ENCODE measurements at places on chromosomes 2 and 18.

DNA sequence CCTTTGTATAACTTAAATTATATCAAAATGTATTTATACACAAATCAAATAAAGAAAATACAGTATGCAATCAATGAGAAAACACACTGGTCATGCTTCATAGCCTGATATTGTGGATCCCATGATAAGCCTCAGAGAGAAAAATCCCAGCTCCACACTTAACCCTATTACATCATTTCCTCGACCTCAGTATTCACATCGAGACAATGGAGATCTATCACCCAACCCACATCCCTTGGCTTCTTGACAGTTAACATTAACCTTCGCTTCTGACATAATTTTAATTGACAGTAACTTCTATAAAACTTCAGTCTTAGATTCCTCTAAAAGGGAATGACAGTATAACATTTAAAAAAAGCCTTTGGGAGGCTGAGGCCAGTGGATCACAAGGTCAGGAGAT is 11.6 kb downstream of the TMX3 start:
- no peak for DNase-seq

DNA sequence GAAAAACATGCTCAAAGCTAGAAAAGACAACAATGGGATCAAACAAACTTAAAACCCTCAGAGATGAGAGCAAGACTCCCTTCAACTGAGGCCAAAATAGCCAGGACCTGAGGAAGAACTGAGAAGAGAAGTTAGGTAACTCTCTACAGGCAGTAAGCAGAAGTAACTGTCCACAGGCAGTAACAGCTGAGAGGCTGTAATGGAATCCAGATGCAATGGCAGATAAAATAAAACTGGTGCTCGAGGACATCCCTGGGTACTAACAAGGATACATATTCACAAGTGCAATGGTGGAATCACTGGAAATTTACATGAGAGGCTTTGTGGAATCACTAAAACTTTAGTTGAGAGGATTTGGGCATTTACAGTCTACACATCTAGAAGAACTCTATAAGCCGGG is 30.4 kb upstream of the C2orf66 start:
- DNase-seq = no peak

DNA sequence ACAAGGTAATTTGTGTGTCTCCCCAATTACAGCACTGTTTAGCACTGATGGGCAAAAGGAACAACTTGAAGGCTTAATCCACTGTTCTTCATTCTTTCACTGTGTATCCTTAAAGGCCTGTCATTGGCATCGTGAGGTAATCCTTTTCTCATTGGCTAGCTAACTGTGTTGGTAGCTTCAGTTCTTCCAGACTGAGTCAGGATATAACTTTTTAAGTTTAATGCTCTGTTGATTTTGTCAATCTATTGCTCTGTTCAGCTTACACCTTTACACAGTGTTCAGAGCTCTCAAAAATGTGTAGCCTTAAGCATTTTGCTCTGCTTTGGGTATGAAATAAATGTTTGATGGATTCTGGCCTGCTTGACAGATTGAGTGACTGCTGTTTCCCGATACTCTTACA is 148.2 kb downstream of the KIAA1328 start:
- DNase-seq = no peak

DNA sequence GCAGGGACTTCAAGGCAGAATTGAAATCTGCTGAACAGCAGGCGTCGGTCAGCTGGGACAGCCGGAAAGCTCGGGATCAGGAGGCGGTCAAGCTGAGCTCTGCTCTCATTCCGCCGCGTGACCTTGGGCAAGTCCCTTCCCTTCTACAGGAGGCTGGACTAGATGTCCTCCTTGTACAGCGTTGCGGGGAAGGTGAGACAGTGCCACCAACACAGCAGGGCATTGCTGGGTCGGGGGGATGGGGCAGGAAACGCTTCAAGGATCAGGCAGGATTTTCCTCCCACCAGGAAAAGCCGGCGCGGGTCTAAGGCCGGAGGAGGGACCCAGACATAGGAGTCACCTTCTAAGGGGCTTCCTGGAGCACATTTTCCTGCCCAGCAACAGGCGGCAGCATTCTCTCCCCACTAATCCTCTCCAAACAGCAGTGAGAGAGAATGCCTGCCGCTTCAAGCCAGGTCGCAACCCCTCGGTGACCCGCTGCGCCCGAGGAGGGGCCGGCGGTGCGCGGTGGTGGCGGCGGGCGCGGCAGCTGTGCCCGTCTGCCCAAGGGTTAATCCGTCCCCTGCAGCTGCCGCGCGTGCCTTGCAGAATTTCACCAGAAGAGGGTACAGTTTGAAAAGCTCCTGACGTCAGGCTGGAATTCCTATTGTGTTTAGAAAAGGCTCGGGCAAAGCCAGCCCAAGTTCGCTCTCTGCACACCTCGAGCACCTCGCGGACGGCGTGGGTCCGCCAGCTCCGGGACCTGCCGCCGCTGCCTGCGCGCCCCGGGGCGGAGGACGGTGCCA is at the start of gene KCNF1:
TSS of gene KCNF1 (plus strand) at position 644 of the 785 bp plus-strand sequence. CDS start 493 bp downstream, outside the sequence.
- DNase-seq = no peak

GRCh38 chr2:11344342-11344955 is at the start of gene ROCK2:
TSS of gene ROCK2 (minus strand) at chr2:11344636. CDS start at chr2:11344136, 500 bp downstream.
- peak; percentile 83 for DNase-seq

- DNase-seq = no peak
These were observed 40.3 kb downstream of the COPS9 start for GRCh38 chr2:240095556-240096523.

DNA sequence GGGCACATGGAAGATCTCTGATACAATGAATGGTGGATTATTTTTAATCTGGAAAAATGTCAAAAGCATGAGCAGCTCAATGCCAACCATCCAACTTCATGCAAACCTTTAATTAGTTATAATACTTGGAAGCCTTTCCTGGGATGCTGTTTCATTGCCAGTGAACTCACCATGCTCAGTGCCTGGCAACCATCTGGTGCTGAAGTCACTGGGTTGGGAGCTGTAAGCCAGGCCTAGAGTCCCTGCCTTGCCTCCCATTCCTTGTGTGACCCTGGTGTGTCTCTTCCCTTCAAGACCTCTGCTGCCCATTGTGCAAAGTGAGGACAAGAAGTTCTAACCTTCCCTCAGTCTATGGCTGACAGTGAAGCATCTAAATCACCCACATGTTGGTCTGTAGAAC is 458.7 kb downstream of the RNF144A start:
- DNase-seq = no peak

DNA sequence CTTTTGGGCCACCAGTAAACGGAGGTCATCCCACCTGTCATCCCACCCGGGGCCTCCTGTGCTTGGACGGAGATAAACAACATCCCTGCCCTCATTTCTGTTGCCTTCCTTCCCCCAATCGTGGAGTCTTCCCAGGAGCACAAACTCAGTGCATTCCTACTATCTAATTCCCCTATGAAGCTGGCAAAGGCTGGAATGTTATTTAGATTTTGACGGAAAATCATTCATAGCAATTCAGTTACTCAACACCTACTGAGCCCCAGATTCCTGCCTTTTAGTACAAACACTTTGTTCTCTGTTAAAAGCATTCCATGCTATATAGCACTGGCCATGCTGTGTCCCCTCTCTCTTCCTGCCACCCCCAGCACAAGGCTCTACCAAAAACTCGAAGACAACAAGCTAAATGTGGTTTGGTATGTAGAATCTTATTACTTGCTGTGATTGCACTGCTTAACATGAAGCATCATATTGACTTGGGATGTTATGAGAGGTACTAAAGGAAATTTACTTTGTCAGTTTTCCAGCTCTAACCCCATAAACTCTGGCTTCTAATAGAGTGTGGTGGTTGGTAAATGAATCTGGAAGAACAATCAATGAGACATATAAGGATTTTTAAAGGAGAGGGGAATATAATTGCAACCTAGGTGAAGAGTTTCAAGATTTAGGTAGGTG is 32.3 kb upstream of the IMPA2 start:
- DNase-seq = no peak

GRCh38 chr2:184416146-184416913 is 182.0 kb upstream of the ZNF804A start:
- DNase-seq = no peak

- DNase-seq = no peak
These were observed 170.9 kb downstream of the XIRP2 start for GRCh38 chr2:167059173-167059572.

GRCh38 chr2:227818675-227819397 is 5.2 kb downstream of the CCL20 start:
- DNase-seq = no peak

- no peak for DNase-seq
These were observed 191.5 kb downstream of the RAD51AP2 start for GRCh38 chr2:17326717-17327116.

DNA sequence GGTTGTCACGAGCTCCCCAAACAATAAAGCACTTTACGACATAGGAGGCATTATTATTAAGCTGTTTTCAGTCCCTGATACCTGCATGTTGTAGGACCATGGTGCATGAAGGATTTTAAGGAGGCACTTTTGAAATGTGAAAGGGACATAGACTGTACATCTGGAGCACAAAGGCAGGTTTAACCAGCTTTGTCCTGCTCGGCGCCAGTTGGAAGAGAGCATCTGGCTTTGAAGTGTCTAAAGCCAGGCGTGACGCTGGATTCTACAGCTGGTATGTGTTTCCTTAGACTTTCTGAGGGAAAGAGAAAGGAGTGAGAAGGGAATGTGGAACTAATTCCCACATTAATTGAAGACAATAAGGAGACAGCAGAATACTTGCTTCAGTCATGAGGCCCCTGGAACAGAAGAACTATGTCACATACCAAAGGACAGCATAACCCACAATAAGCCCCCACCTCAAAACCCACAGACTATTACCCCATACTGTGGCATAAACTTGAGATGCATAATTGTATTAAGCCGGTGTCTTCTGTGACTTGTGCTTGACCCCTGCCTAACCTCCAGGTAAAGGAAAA is 381.0 kb upstream of the MEX3C start:
- DNase-seq = no peak

DNA sequence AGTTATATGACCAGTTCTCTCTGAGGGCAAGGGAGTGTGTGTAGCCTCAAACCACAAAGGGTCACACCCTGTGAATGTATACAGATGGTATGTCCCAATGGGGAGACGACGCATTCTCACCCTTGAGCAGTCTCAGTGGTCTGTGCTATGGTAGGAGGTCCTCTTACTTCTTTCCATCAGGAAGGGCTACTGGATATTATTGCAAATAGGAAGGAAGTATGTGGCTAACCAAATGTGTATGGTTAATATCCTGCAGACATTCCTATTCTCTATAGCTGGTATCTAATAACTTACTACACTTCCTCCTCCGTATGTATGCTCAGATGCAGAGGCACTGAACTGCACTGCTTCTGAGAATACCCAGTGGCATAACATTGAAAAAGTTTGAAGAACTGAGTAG is 306.7 kb upstream of the CCDC68 start:
- no peak for DNase-seq

DNA sequence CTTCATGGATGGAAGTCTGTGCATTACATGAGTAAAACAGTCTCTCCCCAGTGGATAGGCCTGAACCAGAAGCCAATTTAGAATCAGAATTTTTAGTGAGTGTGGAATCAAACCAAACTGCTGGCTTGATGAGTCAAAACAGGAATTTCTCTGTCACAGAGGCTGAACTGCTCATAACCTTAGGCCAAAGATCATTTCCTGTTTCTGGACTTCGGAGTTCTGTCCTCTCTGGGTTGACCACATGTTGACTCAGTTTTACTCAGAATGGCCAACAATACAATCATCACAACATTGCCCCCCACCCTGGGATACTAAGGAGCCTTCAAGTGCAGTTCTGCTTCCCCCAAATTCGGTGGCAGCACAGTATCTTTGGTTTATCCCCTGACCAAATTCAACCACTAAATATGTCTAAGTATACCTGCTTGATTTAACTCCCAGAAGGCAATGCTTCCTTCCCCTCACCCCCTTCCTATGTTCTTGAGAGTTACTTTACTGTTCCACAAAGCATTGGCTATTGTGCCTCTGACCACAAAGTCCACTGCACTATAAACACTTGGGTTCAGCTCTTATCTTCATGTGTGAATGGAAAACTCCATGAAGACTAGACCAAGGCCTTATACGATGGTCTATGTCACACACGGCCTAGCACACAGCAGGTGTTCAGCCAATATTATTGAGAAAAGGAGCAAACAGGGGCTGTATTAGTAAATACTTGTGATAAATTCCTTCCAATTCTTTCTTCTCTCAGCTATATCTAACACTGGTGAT is 67.8 kb downstream of the NXPH2 start:
- no peak for DNase-seq

- DNase-seq = no peak
These were observed 285.3 kb upstream of the CCDC68 start for GRCh38 chr18:55244546-55244945.

DNA sequence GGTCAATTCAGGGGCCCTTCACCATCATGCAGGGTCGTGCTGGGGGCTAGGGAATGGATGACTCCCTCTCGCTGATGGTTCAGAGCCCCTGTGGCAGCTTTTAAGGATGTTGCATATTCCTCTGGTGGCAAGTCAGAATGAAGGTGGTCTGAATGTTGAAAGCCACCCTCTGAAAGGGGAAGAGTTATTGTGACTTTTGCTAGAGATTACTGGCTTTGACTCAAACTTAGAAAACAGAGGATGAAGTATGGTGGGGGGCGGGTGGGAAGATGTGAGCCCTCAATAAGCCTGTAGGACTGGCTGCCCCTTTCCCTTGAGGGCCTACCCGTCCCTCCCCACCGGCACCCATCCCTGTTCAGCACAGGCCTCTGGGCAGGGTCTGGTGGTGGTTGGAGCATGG is 23.2 kb downstream of the MC2R start:
- DNase-seq = no peak

- no peak for DNase-seq
These were observed 36.2 kb upstream of the C2orf66 start for GRCh38 chr2:196845371-196845770.

- no peak for DNase-seq
These were observed 184.2 kb downstream of the KCNJ3 start for GRCh38 chr2:154882725-154883124.

DNA sequence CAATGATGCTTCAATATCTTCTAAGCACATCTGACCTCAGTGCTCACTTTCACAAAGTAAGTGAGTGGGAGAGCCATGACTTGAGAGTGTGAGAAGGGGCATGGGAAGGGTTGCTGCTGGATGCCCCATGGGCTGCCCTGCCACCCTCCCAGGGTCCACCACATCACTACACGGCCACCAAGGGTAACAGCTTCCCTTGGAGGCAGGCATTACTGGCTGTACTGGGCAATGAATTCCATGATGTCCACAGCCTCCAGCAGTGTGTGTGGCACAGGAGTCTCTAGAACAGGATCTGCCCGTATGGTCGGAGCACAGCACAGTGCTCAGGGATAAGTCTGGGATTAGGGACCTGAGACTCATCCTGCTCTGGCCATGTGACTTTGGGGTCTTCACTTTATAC is 481.0 kb upstream of the MYT1L start:
- DNase-seq = no peak
